DND-41 (cell line): ENCODE measurements at places on chromosomes 7 and 10.
A peak's percentile ranks its signal among the peaks of the same experiment; 100 is the strongest.

GRCh38 chr10:128751284-128751683, 625.1 kb upstream of the MKI67 start:
- no peak for DNase-seq

DNA sequence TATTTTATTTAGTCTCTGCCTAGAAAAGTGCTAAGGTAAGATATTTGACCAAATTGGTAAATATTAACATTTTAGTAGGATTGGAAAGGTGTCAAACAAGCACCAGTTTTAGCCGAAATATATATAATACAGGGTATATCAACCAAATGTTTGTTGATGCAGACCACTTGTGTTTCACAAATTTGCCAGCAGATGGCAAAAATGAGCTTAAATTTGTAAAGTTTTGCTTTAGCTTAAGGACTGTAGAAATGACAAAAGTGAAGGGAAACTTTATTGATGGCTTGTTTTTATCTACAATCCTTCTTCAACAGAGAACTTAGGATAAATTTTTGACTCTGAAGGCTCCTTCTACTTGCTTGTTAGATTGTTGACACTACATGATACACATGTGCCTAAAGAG, 4.8 kb upstream of the POLR1F start:
- DNase-seq, result peak; percentile 42

DNA sequence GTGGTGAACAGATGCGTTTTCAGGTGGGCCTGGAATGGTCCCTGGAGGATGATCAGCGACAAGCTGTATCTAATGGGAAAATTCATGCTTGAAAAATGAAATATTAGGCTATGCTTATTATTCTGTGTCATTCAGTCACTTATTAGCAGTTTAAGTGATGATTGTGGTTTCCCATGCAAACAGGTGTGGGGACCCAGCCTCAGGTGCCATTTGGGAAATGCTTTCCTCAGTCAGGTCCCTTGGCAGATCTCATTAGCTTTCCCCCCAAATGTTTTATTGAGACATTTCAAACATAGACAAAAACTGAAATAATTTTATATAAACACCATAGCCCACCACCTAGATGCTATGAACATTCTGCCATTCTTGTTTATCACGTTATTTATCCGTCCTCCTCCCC, 411 bp upstream of the SNX10 start:
- DNase-seq, result no peak

- DNase-seq, result no peak
These were observed 49.5 kb downstream of the NRP1 start for GRCh38 chr10:33284945-33285344.

DNA sequence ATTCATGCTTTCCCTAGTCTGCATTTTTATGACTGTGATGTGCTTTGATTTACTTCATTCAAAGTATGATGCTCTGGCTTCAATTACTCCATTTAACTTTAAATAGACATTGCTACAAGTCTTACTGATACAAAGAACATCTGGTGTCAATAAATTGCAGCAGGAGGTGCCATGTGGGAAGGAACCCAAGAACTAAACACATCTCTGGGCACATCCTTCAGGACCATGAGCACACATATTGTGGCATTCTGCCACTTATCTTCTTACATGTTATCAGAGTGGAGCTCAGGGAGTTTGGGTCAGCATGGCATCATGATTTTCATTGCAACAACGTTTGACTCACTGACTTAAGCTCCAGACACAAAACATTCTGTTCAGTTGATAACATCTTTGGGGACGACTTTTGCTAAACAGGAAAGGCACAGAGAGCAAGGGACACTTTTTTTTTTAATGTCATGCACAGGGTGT, 227.0 kb downstream of the DKK1 start:
- no peak for DNase-seq

GRCh38 chr10:74437822-74438221, 286.8 kb downstream of the ADK start:
- DNase-seq, result no peak

DNA sequence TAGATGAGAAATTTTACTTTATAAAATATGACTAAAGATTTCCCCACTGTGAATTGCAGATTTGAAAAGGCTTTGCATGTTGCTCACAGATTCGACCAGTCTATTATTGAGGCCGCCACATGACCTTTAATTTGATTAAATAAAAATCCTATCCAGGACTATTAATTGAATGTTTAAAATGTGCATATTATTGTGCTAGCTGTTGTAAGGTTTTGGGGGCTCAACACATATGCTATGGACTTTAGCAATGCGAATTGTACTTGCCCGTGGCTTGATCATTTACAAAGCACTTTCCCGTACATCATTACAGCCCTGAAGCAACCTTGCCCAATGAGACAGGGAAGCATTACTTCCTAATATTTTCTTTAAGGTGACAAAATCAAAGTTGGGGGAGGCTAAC, 243.0 kb downstream of the ACTR3B start:
- no peak for DNase-seq

DNA sequence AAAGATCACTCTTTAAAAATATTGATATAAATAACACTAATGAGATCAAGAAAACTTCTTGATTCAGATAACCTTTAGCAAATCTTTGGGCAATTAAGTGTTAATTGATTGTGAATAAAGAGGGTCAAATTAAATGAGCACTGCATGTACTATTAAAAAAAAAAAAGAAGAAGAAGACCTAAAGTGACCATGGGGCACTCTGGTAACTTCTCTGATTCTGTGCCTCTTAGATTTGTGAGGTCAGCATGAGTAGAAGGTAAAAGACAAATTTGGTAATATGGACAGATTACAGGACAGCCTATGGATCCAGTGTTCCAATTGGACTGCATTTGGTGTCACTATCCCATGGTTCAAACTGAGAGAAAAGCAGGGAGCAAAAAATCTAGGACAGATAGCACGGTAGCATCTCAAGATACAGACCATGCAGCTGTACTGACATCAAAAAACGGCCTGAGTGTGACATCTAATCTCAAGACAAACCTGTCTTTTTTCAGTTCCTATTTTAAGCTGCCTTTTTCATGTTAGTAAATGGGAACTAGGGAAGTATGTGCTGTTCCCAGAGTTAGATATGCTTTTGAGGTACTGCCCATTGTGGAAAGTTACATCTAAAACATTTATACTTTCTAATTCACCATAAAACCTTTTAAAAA, 128.0 kb downstream of the KCND2 start:
- no peak for DNase-seq

DNA sequence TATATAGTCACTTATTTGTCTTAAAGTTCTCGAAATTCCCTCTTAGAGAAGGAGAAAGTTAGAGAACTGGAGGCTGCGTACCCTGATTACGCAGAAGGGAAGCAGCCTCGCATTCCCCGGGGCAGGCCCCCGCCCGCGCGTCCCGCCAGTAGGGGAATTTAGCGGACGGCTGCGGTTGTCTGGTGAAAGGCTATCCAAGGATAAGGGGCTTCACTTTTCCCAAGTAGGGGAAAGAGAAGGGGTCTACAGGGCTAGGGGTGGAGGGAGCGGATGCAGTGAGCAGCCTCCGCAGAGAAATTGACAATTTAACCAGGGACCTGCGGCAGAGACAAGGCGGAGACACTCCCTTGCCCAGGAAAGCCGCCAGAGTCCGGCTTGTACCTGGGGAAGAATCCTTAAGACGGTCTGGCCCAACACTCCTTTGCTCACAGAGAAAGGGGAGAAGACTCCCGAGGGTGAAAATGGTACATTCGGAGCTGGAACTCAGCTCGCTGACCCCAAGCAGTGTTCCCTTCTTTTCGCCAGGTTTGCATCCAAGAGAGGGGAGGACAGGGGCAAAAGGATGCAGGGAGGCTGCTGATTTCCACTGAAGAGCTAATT, 994 bp upstream of the MAGI2 start:
- no peak for DNase-seq

DNA sequence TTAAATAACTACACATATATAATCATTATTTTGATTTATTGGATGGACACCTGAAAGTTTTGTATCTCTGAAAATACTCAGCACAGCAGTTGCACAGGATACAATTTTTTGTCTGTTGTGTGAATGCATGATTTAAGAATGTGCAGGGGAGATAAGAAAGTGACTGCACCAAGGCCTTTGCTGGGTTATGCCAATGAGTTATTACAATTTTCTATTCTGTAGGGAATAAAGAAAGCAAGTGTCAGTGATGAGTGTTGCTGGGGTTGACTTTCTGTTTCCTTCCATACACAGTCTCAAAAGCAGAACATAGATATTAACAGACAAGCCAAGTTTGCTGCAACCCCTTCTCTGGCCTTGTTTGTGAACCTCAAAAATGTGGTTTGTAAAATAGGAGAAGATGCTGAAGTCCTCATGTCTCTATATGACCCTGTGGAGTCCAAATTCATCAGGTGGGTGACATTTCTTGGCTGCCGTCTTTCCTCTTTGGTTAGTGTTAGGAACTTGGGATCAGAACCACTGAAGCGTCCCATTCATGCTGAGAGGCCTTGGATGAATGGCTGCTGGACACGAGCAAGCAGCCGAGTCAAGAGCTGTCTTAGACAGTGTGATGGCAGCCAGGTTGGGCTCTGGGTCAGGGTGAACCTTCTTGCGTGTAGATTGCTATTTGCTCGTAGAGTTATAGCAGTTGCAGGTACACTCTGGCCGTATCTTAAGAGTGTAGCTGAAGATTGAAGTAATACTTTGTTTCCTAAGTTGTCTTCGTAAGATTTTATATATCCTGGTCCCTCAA, 92.8 kb downstream of the DOCK1 start:
- no peak for DNase-seq

- no peak for DNase-seq
These were observed 138.9 kb upstream of the BMPER start for GRCh38 chr7:33766405-33766804.

DNA sequence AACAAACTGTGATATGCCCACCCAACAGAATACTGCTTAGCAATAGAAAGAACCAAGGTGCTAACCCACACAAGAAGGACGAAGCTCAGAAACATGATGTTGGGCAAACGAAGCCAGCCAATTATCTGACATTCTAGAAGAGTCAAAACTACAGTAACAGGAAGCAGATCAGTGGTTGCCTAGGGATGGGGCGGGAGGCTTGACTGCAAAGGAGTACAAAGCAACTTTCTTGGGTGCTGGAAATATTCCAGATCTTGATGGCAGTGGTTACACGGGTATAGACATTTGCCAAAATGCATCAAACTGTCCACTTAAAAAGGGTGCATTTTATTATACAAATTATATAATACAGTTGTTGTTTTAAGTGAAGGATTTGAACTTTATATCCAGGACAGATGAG, 41.1 kb upstream of the RET start:
- no peak for DNase-seq

GRCh38 chr7:127226685-127227374, 25.9 kb downstream of the GRM8 start:
- DNase-seq, result no peak

GRCh38 chr7:158782761-158783401, 46.4 kb downstream of the ESYT2 start:
- no peak for DNase-seq

- DNase-seq, result peak; percentile 35
These were observed 7.3 kb downstream of the POLL start for GRCh38 chr10:101580486-101581399.

DNA sequence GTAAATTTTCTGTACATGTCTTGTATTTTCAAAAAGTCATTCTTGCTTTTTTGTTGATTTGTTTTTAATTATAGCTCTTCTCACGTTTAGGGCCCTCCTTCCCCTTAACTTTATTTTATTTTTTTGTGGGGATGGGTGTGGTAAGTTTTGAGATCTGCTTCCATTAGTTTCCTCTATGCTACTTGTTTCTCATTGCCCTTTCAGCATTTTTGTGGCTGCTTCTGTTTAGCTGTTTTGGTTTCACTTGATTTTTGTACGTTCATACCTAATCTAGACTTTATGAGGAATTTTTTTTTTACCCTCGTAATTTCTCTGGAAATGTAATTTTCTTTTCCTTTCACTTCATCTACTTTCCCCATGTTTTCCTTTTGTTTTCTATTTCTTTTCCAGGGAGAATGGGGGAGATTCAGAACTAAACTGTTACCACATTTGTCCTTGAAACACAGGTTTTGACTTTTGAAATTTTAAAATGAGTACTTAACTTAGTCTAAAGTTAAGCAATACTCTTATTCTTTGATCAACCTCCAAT, 80.8 kb downstream of the ATRNL1 start:
- no peak for DNase-seq

DNA sequence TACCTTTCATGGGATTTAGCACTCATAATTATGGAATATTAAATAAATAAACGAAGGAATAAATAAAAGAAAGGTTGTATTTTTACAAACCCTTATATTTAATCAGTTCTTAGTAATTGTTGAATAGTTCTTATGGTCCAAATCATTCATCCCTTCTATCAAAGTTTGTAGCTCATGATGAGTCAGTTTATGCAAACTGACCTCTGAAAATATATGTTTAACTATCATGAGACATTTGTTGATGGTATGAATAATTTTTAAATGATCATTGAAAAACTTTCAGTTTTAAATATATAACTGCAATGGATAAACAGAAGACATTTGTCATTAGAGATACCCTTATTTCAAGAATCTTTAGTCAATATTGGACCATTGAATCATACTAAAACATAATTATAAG, 411.2 kb upstream of the LRRTM3 start:
- DNase-seq, result no peak

- no peak for DNase-seq
These were observed 26.7 kb upstream of the TARP start for GRCh38 chr7:38300175-38300574.
